Stimulated activated CD4-positive, alpha-beta T cell treated with anti-CD3 and anti-CD28 coated beads, Interleukin-1b, Interleukin-23, amount 100 ng/mL, for 1 hour (primary cell): ENCODE measurements at places on chromosomes 7 and 10.
A peak's percentile ranks its signal among the peaks of the same experiment; 100 is the strongest.

GRCh38 chr10:21497177-21497807, 28.2 kb downstream of the SKIDA1 start:
- no peak for DNase-seq

- no peak for DNase-seq
Measured at GRCh38 chr7:40546616-40547501, 412.1 kb downstream of the SUGCT start.

DNA sequence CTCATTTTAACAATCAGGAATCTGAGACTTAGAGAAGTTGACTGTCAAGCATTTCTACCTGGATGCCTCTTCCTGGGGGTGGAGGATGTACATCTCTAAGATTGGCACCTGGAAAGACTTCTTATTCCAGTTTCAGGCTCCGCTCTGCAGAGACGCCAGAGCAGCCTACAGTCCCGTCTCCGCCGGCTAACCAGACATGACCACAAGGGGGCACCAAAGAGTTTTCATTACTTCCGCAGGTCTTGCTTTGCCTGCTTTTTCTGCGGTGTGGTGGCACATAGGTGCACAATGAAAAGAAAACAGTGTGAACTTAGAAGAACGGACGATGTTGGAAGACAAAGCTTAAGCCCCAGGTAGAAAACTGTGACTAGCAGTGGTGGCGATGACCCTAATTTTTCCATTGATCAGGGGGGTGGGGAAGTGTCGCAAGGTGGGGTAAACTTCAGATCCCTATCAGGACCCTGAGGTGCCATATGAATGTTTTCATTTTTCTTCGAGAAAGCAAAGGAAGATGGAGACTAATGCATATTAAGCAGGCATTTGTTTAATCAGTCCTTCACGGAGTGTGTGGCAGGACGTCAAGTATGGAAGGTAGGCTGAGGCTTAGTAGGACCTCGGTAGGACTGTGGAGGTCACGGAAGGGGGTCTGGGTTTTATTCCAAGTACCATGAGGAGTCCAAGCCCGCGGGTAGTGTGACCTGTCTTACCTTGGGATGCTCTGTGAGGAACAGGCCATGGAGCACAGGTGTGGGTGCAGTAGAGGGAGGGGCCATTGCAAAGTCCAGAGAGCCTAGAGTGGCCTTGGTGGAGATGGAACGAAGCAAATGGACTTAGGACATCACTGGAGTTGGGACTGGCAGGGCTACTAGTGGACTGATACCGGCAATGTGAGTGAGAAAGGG, 60.1 kb upstream of the SORCS3 start:
- peak; percentile 32 for DNase-seq

DNA sequence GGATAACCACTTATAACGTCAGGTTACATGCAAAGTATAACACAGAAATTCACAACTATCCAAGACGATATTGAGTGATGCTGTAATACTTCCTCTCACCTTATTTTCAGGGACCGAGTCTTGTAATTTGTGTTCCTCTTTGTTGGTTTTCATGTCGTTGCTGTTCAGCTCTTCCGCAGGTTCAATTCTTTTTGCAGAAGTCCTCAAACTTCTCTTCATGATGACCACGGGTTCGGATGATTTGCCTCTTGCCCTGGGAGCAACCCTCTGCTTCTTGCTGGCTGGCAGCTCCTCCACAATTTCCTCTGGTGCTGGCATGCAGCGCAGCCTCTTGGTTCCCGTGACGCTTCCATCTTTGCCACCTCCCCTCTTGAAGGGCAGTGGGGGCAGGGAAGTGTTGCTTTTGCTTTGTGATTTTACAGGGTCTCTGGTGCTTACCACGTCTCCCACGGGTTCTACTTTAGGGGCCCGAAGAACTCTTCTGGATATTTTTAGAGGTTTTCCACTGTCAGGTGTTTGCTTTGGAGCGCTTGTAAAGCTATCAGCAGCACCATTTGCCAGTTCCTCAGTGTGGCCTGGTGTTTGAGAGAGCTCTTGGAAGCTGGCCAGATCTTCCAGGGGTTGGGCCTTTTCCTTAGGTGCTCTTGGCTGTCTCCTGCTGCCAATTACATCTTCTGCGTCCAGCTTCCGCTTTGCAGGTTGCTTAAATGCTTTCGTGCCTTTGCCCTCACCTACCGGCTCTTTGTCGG, 23.6 kb downstream of the MKI67 start:
- no peak for DNase-seq

GRCh38 chr7:155456738-155457543, 988 bp upstream of the EN2 start:
- DNase-seq, result no peak

GRCh38 chr10:30373596-30374327, 24.7 kb upstream of the MTPAP start:
- no peak for DNase-seq

DNA sequence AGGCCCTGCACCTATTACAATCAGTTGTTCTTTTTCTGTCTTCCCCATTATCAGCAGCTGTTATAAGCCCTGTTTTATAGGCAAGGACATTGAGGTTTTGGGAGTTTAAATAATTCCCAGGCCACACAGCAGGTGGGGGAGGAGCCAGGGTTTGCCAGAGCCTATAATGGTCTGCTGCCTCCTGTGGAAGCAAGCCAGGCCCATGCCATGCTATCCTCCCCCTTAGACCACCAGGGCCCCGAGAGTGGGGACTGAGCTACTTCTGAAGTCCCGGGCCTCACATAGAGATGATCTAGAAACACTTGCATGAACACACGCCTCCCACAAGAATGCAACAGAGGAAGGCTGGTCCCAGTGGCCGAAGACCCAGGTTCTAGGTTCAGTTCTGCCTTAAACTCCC, 141.7 kb downstream of the SH3PXD2A start:
- DNase-seq, result no peak

DNA sequence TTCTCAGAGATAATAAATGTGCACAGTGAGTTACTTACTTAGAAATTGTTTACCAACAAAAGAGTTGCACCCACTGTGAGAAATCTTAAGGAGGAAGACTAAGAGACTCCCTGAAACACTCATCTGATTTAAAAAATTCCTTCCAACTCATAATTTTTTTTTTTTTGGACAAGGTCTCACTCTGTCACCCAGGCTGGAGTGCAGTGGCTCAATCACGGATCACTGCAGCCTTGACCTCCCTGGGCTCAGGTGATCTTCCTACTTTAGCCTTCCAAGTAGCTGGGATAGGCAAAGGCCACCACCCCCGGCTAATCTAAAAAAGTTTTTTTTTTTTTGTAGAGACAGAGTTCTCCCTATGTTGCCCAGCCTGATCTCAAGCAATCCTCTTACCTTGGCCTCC, 36.0 kb downstream of the MALSU1 start:
- DNase-seq, result no peak

- no peak for DNase-seq
Measured at GRCh38 chr7:152851326-152851725, 91.8 kb downstream of the ACTR3B start.

- no peak for DNase-seq
Measured at GRCh38 chr10:111954386-111954785, 229.2 kb downstream of the GPAM start.

DNA sequence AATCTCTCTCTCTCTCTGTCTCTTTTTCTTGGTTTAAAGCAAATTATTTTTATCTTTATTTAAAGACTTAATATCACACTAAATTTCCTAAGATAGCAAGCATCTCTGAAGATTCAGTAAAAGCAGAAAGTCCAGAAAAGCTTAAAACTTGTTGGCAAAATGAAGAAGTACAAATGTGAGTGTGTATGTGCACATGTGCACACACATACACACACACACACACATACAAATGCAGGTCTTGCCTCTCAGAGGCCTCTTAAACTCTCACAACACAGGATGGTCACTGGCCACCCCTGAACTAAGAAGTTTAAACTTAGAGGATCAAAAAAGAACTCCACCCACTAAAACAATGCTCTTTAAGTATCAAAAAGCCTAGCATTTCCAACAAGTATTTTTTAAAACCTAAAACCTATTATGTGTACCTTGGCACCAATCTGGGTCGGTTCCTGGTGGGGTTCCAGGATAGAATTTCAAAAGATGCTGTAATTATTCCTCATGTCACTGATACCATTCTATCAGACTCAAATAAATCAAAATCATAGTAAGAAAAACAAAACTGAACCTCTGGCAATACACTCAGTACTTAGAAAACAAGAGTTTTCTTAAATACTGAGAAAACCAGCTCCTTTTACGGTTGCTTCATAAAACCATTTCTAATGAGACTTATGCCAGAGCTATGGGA, 55.0 kb downstream of the SORBS1 start:
- no peak for DNase-seq

GRCh38 chr7:28980451-28981160, 22.5 kb upstream of the TRIL start:
- no peak for DNase-seq

GRCh38 chr7:156519070-156519469, 121.5 kb upstream of the RNF32 start:
- no peak for DNase-seq

DNA sequence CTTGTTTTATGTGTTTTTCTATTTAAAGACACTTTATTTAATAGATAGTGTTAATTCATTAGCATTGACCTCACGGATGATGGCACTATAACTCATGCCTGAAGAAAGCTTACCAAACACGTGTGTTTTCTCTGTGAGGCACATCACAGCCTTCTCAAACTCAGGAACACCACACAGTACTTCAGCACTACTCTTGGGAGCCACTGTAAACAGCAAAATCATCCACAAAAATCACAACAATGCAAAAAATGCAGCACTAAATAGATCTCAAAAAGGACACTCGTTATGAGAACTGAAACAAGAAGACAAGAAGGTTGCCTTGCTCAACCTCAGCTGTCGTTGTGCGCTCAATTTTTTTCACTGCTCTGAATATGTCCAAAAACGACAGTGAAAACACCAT, 12.0 kb upstream of the PARP12 start:
- DNase-seq, result no peak

GRCh38 chr10:48701139-48701901, 16.6 kb downstream of the WDFY4 start:
- DNase-seq, result no peak

DNA sequence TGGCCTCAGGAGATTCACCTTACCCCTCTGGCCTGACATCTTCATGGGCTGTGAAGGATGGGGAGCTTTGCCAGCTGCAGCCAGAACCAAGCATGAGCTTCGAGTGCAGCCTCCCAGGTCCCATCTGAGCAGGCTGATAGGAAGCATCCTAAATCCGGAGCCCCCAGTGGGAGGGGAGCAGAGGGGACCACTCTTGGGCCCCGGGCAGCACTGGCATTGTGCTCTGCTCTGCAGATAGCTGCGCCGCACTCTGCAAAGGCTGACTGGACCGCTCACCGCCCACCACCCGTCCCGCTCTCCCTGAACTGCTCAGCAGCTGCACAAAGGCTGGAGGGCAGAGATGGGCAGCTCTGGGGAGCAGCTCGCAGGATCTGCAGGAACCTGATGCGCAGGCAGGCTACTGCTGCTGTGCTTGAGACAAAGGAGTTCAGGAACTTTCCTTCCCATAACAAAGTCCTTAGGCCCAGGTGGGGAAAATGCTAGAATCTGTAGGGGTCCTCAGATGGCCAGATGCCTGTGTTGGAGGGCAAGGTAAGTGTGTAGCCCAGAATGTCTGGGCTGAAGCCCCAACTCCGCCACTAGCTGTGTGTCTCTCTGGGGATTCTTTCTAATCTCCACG, 51.8 kb downstream of the ARHGAP22 start:
- DNase-seq, result no peak

DNA sequence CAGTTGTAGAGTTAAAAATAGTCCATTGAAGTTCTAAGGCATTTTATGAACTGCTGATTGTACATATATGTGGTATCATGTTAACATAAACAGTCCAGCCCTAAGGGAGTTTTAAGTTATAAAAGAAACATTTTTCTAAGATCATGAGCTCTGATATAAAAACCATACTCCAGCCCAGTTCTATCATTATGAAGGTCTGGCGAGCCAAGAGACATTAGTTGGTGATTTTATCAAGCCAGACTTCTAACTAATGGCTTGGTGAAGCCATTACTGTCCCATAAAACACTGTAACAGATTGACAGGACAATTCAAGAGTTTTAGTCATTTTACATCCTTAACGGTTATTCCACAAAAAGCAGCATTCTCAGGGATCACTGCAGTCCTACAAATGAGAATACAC, 221.6 kb downstream of the RNLS start:
- DNase-seq, result no peak

- no peak for DNase-seq
Measured at GRCh38 chr10:106355450-106355849, 809.1 kb downstream of the SORCS1 start.

DNA sequence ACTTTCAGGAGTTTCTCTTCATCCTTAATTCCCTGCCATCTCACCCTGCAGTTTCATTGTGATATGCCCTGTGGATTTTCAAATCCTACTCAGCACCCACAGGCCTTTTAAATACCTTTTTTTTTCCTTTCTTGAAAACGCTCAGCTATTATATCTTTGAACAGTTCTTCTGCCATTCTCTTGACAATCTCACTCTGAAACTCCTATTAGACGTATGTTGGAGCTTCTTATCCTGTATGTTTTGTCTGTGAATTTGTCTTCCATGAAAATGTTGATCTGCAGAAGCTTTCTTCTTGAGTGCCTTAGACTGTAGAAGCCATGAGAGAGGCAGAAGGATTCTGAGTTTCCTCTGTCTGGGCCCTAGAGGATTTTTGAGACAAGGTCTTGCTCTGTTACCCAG, 18.9 kb upstream of the YAE1 start:
- DNase-seq, result no peak

DNA sequence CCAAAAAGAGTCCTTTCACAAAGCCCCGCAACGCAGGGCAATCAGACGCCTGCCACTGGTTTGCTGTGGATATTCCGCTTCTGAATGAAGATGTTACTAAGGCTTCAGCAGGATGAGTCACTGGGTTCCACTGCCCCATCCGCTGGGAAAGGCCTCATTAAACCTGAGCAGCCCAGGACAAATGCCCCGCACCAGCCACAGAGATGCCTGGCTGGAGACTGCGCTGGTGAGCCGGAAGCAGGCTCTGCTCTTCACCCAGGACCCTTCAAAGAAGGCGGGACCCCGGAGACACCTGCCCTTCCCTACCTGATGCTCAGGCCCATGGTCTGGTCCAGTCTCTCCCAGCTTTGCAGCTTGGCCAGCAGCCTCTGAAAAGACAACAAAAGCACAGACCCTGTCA, 19.8 kb downstream of the MAD1L1 start:
- no peak for DNase-seq

DNA sequence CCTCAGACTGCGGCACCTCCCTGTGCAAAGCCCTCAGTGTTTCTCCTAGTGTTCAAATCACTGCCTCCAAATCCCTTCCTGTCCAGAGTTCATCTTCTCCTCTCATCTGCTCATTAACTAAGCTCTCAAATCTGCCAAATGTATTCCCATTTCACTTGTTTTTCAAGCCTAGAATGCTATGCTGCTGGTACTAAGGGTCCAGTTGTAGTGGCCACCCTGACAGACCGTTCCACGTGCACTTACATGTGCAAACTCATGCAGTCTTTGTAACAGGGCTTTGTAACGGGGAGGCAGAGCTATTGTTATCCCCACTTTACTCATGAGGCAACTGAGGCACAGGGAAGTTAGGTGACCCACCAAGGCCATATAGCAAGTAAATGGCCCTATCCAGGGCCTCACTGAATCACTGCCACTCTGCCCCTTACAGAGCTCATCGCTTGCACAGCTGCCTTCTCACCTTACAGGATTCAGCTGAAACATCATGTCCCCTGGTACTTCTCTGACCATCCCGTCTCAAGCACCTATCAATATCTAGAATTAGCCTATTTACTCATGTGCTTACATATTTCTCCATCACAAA, 153.0 kb upstream of the PDE1C start:
- no peak for DNase-seq
